Tibial artery (tissue), 4 donors: ENCODE measurements at places on chromosomes 16 and 17.

DNA sequence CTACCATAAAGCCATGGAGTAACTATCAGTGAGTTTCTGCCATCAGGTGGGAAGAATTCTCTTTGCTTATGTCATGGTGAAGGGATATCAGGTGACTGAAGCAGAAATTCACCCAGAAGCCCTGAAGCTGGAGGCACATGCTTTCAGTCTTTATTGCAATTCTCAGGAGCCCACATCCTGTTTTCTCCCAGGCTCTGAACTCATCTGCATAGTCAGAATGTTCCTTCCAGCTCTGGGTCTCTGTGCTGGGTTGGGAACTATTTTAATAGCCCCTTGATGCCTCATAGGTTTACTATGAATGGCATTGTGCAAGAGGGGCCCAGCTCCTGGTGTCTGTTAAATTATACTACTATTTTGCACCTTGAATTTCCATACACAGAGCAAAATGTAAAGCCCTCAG is 198.4 kb upstream of the SOX9 start:
- no peak for DNase-seq

DNA sequence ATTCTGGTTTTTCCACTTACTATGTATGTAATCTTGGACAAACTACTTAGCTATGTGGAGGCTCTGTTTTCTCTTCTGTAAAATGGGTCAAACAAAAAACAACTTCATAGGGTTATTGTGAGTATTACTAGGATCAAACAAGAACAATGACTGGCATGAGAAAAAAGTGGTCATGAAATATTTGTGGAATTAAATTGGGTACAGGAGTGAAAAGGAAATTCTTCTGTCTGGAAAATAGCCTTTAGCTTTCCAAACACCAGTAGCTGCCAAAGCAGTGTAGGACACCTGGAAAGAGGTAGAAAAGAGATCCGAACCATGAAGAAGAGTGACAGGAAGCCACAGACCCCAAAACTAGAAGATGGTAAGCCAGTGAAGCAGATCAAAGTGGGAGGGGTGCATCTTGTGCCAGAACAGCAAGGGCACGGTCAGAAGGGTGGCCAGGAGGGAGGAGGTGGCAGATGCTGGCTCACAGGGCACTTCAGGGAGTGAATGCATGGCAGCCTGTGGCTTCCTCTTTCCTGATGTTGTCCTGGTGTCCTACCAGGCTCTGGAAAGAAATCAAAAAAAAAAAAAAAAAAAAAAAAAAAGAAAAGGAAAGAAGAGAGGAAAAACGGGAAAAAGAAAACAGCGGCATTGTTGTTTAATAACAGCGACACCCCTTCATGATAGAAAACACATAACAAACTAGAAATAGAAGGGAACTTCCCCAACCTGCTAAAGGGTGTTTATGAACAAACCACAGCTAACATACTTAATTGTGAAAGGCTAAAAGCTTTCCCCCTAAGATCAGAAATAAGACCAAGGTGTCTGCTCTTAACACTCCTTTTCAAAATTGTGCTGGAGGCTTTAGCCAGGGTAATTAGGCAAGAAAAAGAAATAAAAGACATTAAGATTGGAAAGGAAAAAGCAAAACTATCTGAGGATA is 67.9 kb downstream of the PCTP start:
- DNase-seq: no peak

DNA sequence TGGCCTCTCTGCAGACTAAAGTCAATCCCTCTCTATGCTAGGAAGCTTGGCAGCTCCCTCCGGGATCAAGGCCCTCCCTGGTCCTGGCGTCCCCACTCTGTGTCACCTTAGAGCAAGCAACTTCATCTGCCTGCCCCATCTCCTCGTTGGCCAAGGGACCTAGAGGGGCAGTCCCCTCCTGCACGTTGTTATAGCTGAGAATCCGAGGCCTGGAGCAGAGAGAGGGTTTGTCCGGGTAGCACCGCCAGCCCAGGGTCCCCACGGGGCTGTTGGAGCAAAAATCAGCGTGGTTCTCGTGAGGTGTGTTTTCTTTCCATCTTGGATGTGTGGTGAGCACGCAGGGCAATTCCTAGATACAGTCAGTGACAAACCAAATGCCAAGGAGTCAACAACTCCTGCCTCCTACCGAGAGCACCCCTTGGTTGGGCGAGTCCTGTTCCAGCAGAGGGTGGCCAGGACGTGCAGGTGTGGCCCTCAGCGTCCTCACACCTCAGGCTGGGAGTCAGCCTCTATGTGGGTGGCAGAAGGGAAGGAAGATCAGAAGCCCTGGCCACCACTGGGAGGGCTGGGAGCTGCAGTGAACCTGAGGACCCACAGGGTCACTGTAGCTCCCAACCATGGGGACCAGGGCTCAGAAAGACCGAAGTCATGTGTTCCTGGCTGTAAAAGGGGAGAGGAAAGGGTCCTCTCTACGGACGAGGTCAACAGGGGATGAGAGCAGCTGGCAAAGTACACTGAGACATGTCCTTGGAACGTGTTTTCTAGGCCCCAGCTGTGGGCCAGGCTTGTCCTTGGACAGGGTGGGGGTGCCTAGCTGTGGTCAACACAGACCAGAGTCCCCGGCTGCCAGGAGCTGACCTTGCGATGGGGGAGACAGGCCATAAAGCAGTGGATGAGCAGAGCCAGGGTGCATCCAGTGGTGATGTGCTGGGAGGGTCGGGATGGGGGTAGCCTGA is 85.6 kb upstream of the CIBAR2 start:
- DNase-seq: no peak

DNA sequence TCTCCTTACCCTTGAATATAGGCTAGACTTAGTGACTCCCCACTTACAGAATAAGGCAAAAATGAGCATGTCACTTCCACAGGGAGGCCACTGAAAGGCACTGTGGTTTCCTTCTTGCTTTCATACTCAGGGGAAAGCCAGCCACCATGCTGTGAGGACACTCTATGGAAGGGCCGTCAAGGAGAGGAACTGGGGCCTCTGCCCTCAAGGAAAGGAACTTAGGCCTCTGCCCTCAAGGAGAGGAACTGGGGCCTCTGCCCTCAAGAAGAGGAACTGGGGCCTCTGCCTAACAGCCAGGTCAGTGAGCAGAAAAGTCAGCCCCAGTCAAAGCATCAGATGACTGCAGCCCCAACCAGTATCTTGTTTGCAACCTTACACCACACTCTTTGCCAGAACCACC is 30.1 kb downstream of the VPS35 start:
- DNase-seq: no peak

GRCh38 chr17:3575511-3575910 is 17.9 kb upstream of the TRPV3 start:
- DNase-seq: no peak

DNA sequence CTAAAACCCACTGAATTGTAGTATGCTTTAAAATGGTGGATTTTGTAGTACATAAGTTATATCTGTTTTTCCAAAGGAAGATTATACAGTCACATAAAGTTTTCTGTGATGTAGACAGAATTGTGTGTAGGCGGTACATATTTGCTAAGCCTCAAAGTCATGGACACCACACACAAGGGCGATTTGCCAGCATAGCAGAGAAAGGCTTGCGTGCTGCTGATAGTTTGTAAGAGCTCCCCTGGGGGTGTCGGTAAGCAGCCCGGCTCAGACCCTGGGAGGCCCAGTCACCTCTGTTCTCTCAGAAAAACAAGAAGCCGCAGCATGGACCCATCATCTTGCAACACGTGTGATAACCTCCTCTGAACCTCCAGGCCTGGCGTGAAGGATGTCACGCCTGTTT is 38.3 kb upstream of the AKTIP start:
- DNase-seq: no peak

DNA sequence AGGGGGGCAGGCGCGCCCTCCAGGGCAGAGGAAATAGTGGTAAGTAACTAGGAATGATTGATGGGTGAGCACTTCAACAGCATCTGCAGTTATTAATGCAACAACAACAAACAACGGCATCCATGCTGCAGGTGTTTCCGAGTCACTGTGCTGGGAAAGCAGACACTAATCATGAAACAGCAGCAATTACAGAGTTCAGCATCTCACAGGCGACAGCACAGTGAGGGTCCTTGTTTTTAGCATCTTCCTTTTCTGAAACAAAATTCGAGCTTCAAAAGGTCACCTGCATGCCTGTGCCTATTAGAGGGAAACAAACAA is 191.9 kb downstream of the SLC39A11 start:
- DNase-seq: no peak
